ENCODE measurements at places on chromosomes 1 and 21.
A peak's percentile ranks its signal among the peaks of the same experiment; 100 is the strongest.

GRCh38 chr1:20586953-20587660 lies 1.8 kb upstream of the CDA start:
- no peak for DNase-seq

GRCh38 chr1:63327417-63328054 lies 5.2 kb downstream of the FOXD3 start:
- DNase-seq, result peak; percentile 83

DNA sequence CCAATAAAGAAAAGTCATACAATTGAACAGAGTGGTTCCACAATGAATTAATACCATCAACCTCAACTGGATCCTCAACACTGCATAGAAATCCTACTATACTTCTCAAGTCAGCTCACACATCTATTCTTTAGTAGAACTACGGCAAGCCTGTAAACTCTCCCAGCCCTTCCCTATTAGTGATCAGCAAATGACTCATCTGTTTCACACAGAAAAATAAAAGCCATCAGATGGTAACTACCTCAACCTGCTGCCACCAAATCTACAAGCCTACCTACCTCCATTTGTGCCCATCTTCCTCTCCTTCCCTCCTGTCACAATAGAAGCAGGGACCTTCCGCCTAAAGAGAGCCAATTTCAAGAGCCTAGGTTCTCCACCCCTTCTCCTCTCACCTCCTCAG lies 63.6 kb downstream of the DMAP1 start:
- DNase-seq, result no peak

GRCh38 chr1:46065405-46065804 lies 67.0 kb downstream of the PIK3R3 start:
- DNase-seq, result no peak

DNA sequence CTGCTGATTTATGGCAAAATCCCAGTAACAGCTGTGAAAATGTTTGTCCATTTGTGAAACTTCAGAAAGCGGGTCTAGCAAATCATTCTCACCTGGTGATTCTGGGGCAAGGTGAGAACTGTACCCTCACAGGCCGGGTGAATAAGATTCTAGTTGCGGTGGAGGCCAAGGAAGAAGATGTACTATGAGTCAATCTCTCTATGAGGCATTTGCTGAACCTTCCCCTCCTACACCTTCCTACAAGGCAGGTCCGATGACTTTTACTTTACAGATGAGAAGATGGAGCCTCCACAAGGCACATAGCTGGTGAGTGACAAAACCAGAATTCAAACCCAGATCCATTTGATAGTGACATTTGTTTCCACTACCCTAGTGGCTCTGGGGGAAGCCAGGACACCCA lies 72.7 kb downstream of the BACH1 start:
- DNase-seq, result no peak

DNA sequence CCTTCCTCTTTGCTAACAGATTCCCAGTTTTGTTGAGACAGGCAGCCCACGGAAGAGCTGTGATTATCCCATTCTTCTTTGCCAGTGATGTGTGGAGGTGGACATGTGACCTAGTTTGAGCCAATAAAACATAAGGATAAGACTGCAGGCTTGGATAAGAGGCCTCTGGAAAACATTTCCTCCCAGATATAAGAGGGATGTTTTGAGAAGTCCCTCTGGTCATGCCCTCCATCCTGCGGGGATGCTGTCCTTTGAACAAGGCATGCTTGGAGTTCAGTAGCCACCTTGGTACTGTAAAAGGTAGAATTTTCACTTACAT lies 155.7 kb downstream of the TM2D1 start:
- DNase-seq, result peak; percentile 55

DNA sequence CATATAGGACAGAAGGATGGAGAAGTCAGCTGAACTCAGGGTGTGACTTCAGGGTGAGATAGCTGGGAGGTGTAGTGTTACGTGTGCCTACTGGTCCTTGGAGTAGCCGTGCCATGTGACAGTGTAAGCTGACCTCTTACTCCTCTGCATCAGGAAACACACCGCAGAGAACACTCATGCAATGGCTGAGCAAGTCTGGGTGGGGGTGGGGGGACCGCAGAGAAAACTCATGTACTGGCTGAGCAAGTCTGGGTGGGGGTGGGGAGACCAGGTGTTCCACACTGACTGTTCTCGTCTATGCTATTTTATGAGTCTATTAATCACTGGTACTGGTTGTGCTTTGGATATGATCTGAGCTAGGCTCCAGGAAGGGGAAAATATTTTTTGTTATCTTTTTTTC lies 233.1 kb downstream of the PAPPA2 start:
- DNase-seq, result no peak

- no peak for DNase-seq
These were observed 2.8 kb downstream of the DIRAS3 start for GRCh38 chr1:68047659-68048026.

DNA sequence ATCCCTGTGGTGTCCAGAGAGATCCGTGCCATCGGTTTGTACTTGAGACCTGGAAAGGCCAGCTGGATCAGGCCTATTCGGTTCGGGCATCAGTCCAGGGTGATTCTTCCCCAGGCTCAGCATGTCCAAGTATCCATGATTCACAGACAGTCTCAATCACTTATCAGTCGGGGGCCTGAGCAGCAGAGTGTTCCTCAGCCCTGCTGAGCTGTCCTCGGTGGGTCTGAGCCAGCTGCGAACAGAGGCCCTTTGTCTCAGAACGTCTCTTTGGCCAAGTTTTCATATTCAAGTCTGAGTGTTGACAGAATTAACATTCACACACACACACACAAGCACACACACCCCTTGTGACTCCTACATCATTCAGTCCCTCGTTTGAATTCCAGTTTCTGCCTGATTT lies 33.4 kb upstream of the OSBPL9 start:
- no peak for DNase-seq

- peak; percentile 33 for DNase-seq
These were observed at the start of gene TINAGL1 for GRCh38 chr1:31576201-31576669. TSS of gene TINAGL1 (plus strand) at chr1:31576515. CDS start at chr1:31577149, 634 bp downstream.

DNA sequence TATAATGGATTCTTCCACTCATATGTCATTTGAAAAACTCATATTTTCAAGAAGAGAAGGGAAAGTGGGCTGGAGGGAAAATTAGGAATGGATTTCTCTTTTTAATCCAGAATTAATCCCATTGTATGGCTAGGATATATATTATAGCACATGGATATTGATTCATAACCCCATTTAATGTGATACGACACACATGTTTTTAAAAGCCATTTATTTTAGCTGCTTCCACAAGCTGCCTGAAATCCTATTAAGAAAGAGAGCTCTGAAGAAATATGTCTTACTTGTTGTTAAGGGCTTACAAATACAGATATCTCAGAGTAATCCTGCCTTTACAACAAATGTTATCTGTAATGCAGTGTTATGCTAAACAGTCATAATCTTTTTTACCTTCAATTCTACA lies 598.6 kb downstream of the AMY1C start:
- no peak for DNase-seq

- DNase-seq, result no peak
These were observed 119.8 kb downstream of the OSBPL9 start for GRCh38 chr1:51736702-51737101.

GRCh38 chr1:92975551-92976232 lies 14.4 kb upstream of the DIPK1A start:
- DNase-seq, result no peak

DNA sequence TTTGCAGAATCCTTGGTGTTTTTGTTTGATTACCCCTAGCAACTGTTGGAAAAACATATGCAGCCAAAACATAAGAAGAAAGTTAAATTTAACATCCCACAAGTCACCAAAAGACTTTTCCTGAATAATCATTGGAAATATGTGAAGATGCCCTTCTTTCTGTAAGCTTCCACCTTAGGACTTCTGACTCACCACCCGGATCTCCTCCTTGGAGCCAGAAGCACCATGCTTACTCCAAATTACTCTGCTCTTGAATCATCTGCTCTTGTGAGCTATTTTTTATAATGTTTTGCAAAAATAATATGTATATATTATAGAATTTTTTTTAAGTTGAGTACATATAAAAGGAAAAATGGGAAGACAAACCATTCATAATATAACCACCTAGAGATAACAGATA lies 391.7 kb downstream of the KCTD3 start:
- DNase-seq, result no peak

DNA sequence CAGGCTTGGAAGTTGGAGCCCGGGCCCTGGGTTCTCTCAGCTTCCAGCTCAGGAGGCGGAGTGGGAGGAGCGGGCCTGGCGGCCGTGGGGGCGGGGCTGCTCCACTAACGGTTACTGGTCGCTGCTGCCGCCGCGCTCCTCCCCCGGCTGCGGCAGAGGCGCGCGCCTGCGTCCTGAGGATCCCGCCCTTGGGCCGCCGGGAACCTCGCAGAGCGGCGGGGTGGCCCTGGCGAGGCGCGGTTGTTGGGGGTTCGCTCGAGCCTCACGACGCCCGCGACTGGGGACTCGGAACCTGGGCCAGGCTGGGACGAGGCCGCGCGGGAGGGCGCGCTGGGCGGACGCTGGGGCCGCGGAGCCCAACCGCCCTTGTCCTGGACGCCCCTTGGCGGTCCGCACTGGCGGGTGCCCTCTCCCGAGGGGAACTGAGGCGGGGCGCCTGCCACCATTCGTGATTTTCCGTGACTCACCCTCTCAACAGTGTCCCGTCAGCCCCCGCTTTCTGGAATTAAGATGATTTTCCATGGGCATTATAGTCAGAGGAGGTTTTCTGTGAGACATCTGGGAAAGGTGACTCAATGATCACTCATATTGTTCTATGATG lies 34.1 kb downstream of the OR2G3 start:
- DNase-seq, result no peak

DNA sequence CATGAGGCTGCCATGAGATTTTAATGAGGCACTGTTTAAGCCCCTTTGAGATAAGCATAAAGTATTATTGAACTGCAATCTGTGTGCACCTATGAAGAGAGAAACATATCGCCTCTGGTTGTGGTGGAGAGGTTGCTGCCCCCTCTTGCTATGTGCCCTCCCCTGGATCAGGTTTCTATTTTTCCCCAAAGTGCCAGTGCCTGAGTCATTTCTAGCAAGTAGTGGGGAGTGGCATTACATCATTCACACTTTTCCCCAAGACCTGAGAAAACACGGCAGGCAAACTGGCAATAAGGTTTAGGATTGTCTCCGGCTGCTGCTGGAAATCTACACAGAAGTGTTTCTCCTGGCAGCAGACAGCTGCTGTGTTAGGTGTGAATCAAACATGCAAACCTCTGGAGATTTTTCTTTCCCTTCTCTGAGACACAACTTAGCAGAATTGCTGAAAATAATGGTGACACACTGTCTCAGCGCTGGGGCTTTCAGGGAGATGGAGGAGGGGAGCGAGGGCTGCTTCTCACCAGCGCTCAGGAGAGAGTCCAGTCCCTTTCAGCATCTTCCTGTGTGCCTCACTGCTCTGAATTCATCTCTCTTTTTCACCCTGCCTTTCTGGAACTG lies 13.7 kb upstream of the RGS16 start:
- no peak for DNase-seq

DNA sequence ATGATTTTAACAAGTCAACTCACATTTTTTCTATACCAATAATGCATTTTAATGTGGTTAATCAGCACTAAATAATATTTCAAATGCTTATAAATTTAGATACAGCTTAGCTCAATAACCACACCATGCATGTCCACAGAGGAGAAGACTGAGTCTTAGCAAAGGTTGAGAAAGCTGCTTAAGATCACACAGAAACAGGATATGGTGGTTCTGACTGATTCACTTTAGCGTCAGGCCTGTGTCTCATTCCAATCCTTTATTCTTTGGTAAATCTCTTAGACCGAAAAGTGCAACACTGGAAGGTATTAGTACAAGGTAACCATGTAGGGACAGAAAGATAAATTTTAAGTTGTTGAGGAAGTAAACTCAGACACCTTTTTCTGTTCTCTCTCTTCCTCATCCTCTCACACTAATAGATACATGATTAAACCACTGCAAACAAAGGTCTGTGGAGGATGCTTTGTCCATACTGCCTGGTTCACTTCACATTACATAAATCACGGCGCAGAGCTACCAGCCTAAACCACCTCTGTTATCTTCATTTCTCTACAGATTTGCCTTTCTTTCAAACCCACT lies 139.0 kb downstream of the DPYD start:
- DNase-seq, result no peak

DNA sequence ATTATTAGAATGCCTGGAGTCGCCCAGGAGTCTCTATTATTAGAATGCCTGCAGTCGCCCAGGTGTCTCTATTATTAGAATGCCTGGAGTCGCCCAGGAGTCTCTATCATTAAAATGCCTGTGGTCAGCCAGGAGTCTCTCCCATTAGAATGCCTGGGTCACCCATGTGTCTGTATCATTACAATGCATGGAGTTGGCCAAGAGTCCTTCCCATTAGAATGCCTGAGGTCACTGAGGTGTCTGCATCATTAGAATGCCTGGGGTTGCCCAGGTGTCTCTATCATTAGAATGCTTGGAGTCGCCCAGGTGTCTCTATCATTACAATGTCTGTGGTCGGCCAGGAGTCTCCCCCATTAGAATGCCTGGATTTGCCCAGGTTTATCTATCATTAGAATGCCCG lies 66.9 kb downstream of the RNF187 start:
- DNase-seq, result no peak

GRCh38 chr1:186033847-186034271 lies 299.7 kb downstream of the HMCN1 start:
- peak; percentile 49 for DNase-seq

- DNase-seq, result no peak
These were observed 26.3 kb downstream of the JAK1 start for GRCh38 chr1:64940025-64940424.

DNA sequence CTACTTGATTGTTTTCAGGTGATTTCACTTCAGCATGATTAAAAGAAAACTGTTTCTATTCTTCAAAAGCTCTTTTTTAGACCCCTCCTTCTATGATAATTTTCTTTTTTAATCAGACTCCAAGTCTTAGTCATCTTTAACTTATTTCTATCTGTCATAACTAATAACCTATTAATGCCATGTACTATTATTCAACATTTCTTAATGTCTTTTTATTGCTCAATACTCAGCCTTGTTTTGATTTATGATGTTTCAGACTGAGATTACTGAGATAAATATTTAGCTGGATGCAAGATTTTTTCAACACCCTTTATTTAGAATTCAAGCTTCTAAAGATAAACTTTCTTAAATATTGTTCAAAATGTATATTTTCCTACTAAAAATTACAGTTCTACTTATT lies 53.6 kb downstream of the ATP6V1G3 start:
- DNase-seq, result no peak

DNA sequence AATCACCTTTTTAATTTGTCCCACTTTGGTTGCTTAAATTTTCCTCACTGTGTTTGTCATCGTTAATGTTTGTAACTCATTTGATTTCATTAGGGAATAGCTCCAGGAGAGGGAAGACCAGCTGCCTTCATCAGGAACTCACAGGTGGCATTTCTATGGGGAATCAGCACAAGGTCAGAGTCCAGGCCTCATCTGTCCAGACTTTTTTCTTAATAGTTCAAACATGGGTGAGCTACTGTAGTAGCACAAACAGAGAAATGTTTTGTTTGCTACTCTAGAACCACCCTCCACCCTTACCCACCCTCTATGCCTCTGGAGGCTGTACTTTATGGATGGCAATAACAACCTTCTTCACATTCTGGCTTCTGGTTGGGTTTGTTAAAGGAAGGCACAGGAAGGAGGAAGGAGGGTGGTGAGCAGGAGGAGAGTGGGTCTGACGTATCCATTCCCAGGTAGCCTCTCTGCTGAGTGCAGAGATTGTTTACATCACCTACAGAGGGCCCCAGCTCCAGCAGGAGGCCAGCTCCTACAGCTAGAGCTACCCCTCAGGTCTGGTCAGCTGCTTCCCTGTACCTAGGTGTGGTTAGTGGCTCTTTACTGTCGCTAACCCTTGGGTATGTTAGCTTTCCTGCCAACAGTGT lies 8.1 kb upstream of the TEDDM1 start:
- DNase-seq, result no peak

GRCh38 chr1:41806472-41807155 lies 112.1 kb downstream of the HIVEP3 start:
- DNase-seq, result no peak
